GM12865 (cell line): ENCODE measurements at places on chromosomes 11 and 22.

- DNase-seq = no peak
Measured at GRCh38 chr22:23692598-23693291, 1.9 kb downstream of the RGL4 start.

DNA sequence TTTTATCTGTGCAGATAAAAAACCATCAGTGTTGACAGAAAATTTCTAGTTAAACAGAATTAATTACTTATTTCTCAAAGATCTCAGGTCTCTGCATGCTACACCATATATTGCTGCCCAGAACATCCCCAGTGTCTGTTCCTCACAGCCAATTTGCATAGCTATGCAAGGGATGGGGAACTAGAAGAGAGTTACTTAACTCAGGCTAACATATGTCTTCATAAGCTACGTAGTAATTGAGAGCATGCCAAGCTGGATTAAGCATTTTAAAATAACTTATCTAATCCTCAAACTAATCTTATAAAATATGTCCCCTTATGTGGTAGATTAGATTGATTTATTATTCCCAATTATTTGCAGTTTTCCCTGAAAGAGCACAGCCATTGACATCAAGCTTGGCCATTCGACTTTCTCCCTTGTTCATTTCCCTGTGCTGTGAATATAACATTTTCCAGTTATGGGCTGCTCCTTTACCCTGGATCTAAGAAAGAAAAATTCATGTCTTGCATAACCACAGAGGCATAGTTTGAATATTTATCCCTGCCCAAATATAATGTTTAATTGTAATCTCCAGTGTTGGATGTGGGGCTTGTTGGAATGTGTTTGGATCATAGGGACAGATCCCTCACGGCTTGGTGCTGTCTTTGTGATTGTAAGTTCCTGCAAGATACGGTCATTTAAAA lies 69.1 kb downstream of the C11orf87 start:
- no peak for DNase-seq

GRCh38 chr11:113188371-113188834 lies 126.0 kb upstream of the TTC12 start:
- DNase-seq = peak; percentile 35

DNA sequence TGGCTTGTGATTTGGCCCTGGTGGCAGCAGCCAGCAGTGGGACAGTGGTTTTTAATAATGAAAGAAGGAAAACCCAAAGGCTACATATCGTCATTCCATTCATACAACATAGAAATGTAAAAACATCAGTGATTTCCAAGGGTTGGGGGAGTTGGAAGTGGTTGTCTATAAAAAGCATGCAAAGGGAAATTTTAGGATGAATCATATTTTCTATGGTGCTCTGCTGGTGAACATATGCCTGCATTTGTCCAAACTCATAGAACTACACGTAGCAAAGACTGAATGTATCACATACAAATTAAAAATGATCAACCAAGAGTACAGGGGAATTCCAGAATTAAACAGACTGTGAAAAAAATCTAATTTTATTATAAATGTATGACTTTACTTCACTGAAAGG lies 11.1 kb downstream of the OR5B3 start:
- DNase-seq = no peak

GRCh38 chr11:111347723-111348115 lies 31.4 kb downstream of the POU2AF1 start:
- DNase-seq = peak; percentile 24

DNA sequence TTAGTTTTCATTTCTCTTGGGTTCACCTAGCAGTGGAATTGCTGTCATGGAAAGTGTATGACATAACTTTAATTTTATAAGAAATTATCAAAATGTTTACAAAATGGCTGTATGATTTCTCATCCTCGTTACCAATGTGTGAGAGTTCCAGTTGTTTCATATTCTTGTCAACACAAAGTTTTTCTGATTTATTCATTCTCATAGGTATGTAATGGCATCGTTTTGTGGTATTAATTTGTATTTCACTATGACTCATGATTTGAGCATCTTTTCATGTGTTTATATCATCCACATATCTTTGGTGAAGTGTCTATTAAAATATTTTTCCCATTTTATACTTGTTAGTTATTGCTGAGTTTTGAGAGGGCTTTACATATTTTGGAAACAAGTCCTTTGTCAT lies 5.5 kb downstream of the FAM111B start:
- DNase-seq = no peak

GRCh38 chr11:69699213-69699612 lies 4.6 kb downstream of the FGF19 start:
- no peak for DNase-seq

- peak; percentile 98 for DNase-seq
Measured at GRCh38 chr11:449889-450808, at the start of gene PTDSS2. Gene PTDSS2 (plus strand): TSS chr11:450279. CDS start chr11:450456, 177 bp downstream.

GRCh38 chr11:117997823-117998579 lies 11.8 kb downstream of the IL10RA start:
- peak; percentile 85 for DNase-seq

DNA sequence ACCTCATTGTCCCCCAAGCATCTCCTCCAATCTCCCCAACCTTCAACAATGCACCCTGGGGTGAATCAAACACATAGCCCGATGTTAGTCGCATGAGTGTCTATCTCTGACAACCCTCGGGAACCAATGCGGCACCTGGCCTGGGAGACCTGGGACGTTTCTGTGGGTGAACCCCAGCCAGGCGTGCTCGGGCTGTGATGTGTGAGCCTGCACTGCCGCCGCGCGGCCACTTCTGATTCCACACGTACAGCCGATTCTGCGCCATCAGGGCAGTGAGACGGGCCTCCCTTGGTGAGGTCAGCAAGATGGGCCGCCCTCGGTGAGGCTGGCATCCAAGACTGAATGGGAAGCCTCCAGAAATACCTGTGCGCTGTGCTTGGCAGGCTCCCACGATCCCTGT lies 5.2 kb upstream of the H19 start:
- DNase-seq = no peak

DNA sequence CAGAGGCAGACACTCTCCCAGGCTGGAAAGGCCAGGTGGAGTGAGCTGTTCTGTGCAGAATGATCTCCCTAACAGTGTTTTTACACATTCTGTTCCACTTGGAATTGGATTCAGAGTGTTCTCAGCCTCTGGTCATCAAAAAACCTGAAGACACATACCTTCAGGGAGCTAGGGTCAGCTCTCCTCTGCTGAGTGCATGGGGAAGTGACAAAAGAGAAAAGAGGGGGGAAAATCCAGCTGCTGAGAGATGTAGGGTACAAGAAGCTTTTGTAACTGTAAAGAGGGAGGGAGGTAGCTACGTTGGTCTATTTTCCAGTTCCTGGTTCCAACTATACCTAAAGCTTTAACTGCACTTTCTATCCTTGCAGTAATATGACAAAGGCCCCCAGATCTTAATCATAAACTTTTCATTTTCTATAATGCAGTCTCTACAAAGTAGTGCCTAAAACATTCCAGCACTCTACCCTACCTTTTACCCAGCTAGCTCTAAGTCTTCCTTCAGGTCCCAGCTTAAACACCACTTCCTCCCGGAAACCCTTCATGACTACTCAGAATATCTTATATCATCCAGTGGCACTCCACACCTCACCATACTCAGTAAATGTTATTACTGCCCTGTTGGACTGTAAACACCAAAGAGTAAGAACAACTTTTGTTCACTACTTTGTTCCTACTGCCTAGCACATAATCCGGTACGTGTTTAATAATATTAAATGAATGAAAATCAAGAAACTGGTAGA lies 9.2 kb downstream of the MAPK1 start:
- DNase-seq = no peak

GRCh38 chr11:88420165-88420791 lies 82.7 kb upstream of the CTSC start:
- DNase-seq = no peak

GRCh38 chr11:27076121-27076589 lies 35.5 kb downstream of the BBOX1 start:
- DNase-seq = no peak

DNA sequence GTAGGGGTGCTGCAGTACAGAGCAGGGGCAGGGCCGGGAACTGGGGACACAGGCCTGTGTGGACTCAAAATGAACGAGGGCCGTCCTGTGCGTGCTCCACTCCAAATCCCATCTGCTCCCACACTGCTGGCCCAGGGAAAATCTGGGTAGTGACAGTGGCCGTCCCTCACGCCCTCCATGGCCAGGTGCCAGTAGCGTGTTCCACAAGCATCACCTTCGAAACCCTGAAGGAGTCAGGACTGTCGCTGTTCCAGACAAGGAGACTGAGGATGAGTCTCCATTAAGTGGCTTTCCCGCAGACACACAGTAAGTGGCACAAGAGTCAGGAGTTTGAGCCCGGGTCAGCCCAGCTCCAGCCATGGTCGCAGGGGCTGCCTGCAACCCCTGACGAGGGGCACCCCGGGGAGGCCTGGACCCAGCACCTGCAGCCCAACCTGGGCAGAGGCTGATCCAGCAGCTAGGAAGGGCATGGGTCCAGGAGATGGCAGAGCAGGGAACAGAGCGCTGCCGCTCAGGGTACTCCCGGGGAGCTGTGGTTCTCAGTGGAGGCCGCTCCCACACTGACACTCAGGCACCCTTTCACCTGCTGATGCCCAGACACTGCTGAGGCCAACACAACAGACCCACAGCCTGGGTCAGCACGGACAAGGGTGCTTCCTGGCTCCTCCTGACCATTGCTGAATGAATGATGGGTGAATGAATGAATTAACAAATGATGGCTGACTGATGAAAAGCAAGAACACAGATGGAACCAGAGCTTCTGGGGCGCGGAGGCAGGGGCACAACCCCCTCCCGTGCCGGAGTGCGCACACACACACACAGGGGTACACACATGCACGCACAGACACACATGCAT lies 35.3 kb downstream of the IGF2 start:
- no peak for DNase-seq

DNA sequence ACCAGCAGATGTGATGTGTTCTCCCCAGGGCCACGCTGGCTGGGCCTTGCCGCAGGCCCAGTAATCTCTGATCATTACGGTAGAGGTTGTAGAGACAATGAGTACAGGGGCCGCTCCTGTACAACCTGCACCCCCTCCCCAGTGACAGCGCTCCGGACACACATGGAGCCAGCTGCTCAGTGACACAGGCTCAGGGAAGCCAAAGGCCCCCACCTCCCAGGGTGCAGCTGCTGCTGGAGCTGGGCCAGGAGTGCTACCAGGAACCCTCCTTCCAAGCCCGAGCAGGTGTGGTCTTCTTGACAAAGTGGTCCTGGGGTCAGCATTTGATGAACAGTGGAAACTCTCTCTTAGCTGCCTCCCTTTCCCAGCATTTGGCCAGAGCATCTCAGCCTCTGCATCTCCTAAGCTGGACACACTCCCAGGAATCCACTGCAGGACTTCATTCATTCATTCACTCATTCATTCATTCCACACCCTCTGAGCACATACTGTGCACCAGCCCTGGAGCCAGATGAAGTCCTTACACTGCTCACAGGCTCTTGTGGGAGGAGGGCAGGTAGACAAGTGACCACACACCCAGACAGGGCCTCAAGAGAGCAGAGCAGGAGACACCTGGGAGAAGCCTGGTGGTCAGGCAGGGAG lies 49.6 kb upstream of the MPEG1 start:
- no peak for DNase-seq

DNA sequence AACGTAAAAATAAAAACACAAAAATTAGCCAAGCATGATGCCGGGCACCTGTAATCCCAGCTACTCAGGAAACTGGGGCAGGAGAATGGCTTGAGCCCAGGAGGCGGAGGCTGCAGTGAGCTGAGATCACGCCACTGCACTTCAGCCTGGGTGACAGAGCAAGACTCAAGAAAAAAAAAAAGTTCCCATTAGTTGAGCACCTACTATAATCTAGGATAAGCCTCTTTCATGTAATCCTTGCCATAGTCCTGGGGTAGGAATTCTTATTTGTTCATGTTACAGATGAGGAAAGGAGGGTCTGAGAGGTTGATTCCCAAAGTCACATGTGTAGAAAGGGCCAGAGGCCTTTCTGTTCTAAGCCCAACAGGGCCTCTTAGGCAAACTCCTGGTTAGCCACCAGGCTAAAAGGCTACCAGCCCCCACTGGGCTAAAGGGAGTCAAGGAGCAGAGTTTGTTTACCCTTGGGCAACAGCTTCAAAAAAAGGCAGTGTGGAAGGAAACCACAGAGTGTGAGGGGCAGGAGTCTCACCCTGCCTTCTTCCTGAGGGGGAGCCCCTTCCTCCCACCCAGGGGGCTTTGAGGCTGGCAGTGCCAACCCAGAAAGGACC lies 21.6 kb upstream of the CSNK1E start:
- no peak for DNase-seq

DNA sequence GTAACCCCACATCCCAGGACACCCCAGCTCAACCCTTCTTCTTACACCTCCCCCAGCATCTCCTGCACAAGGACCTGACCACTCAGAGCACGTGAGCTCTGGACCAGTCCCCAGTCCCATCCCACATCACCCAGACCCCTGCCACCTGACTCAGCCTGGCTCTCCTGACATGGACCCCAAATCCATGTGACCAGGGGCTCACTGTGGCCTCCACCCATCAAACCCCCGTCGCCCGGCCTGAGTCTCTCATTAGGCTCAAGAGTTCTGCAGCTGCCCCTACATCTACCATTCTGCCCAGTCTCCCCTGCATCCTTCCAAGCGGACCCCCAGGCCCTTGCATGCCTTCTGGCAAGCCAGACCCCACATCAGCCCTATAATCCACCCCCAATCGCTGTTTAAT lies 1.9 kb upstream of the LIF start:
- no peak for DNase-seq

DNA sequence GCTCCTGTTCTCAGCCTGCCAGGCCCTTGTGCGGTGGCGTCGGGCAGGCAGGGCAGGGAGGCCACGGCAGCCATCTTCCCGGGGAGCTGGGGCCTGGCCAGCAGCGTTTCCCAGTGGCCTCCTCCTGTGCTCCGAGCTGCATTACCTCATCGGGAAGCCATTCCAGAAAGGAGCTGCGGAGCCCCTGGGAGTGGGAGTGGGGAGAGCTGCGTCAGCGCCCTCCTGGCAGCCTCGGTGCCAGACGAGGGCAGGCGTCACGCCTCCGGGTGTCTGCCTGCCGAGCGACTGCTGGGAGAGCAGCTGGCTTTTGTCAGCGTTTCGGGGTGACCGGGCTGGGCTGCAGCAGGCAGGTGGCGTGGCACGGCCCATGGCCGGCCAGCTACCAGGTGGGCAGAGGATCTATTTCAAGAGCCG lies 30.9 kb upstream of the WNT7B start:
- DNase-seq = no peak

DNA sequence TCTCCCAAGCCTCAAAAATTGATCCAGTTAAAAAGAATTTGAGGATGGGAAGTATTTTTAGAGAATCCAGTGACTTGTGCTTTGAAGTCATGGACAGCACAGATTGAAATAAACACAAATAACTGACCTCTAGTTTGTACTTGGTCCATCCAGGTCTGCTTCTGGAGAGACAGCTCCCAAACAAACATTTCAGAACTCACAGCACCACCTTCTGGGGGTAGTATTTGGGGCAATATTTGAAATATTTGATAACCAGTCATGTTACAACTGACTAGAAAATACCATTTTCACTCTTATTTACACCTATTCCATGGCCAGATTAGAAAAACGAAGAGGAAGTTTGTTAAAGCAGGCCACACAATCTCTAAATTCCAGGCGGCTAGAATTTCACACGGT lies 56.2 kb downstream of the CTSC start:
- no peak for DNase-seq
